ENCODE measurements at places on chromosomes 7 and 10.
A peak's percentile ranks its signal among the peaks of the same experiment; 100 is the strongest.

GRCh38 chr10:82564353-82565196, 689.6 kb downstream of the NRG3 start:
- no peak for DNase-seq

DNA sequence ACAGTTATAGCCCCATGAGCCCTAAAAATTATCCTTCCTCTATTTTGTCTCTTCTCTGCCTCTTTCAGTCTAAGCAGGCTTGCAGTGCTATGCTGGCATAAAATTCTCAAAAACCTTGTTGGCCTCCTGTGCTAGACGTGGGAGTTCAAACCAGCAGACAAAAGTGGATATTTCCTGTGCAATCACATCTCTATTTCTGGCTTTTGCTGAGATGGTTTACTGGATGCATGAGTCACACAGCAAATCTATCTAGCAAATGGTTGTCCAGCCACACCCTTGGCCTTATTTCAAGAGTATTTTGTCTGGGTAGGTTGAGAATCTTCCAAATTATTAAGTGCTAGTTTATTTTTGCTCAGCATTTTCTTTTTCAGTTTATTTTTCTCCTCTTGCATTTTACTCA, 370.8 kb downstream of the CDC14C start:
- no peak for DNase-seq

- no peak for DNase-seq
Measured at GRCh38 chr7:4277936-4278335, 404.2 kb upstream of the FOXK1 start.

DNA sequence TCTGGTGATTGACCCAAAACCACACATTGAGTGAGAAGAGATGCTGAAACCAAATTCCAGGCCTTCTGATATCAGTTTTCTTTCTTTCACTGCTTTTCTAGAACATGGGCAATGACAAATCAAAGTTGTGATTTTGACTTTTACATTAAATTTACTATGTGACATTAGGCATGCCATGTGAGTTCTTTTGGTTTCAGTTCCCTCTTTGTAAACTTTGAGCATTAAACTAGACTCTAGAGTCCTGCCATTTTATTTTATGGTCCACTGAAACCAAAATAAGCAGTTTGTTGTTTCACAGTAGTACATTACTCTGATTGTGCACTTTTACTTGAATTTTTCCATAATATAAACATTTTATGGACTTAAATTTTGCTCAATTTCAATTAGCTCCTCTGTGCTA, 381.1 kb upstream of the SEMA3D start:
- DNase-seq, result no peak

DNA sequence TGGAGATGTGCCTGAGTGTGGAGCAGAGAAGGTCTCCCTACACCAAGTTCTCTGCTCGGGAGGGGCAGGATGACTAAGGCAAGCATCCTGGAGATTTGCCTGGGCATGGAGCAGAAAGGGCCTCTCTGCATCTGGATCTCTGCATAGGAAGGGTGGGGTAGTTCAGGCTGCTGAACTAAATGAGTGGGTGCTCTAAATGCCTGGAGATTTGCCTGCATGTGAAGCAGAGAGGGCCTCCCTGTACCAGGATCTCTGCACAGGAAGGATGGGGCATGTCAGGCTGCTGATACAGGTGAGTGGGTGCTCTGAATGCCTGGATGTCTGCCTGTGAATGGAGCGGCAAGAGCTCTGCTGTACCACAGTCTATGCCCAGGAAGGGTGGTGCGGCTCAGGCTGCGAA, 680.7 kb downstream of the SUGCT start:
- DNase-seq, result peak; percentile 60

- DNase-seq, result no peak
Measured at GRCh38 chr7:47247132-47247531, 334.8 kb downstream of the TNS3 start.

DNA sequence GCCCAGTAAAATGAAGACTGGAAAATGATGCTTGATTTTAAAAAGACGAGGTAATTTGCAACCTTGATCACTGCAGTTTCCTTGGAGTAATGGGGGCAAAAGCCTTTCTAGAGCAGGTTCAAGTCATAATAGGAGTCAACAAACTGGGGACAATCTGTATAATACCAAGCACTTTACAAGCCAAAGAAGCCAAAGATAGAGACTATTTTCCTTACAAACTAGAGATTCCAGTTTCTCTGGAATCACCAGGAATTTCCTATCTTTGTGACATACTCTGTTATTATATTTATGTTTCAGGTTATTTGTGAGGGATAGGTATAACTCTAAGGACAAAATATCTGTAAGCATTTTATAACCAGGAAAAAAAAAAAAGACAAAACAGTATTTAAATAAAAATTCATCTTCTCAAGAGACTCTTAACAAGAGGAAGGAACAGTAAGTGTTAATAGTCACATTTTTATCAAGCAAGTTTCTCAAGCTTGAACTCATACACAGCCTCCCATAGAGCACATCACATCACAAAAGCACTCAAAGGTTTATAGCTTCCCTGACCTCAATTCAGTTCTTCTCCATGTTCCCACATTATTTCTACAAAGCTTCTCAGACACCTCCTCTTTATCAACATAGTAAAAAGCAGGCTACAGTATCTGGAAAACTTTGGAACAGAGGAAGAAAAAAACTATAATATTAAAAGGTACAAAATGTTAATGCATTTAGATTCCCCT, 18.9 kb downstream of the JMJD1C start:
- no peak for DNase-seq

DNA sequence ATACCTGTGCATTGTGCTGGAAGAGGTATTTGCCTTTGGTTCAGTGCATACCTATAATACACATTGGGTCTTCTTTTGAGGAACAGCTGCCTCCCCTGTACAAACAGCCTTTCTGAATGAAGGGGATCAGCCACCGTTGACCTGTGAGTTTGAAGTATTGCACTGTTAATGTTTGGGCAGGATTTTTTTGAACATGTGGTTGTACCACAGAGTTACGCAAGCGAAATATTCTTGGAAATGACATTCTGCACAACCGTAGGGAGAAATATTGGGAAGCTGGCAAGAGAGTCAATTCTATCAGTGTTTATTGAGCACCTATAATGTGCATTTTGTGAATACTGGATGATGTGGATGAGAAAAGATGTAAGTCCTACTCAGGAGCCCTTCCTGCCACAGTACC, 270.6 kb downstream of the AUTS2 start:
- DNase-seq, result no peak

DNA sequence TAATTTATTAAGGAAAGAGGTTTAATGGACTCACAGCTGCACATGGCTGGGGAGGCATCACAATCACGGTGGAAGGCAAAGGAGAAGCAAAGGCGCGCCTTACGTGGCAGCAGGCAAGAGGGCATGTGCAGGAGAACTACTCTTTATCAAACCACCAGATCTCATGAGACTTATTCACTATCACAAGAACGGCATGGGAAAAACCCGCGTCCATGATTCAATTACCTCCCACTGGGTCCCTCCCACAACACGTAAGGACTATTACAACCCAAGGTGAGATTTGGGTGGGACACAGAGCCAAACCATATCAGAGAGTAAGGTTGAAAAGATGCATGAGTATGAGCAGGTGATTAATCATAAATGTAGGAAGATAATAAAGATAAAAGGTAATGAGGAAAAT, 3.2 kb upstream of the JCAD start:
- DNase-seq, result no peak

DNA sequence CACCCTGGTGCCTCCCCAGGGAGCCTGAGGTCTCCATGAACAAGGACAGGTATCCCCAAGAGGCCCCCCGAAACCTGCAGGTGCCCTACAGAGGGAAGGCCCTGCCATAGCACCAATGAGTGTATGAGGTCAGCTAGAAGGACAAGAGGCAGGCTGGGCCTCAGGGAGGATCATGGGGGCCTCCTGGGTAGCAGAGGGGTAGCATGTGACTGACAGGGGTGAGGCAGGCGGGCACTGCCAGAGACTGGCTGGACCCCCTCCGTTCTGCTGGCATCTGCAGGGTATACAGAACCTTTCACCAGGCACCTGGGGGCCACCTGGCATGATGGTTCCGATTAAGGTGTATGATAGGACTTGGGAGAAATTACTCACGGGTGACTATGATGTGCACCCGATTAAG, 79.2 kb upstream of the KCTD7 start:
- DNase-seq, result no peak

- no peak for DNase-seq
Measured at GRCh38 chr10:112763916-112764520, 186.0 kb upstream of the TCF7L2 start.

- no peak for DNase-seq
Measured at GRCh38 chr10:22686347-22686746, 28.0 kb downstream of the PIP4K2A start.

- DNase-seq, result no peak
Measured at GRCh38 chr7:28739826-28740225, 218.3 kb downstream of the TRIL start.

GRCh38 chr10:16663444-16663843, 141.8 kb upstream of the C1QL3 start:
- no peak for DNase-seq

DNA sequence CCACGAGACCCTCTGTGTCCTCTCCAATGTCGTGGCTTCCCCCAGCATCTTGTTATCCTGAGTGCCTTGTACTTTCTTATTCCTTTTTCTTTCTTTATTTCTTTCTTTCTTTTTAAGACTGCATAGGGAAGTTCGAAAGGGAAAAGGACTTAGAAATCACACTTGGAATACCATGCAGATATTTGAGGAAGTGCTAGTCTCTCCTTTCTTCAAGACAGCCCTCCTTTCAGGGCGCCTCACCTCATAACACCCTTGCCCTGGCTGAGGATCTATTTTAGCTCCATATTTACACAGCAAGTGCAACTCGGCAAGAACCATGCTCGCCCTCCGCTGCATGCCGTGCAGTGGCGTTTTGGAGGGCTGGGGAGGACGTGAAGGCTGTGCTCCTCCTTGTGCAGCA, 232.3 kb upstream of the GLI3 start:
- DNase-seq, result no peak

Data from kidney glomerular epithelial cell (primary cell).